Nephron progenitor cell (in vitro differentiated cells): ENCODE measurements at places on chromosomes 2 and 18.

GRCh38 chr2:26578581-26578980, 62.6 kb downstream of the CIB4 start:
- no peak for DNase-seq

DNA sequence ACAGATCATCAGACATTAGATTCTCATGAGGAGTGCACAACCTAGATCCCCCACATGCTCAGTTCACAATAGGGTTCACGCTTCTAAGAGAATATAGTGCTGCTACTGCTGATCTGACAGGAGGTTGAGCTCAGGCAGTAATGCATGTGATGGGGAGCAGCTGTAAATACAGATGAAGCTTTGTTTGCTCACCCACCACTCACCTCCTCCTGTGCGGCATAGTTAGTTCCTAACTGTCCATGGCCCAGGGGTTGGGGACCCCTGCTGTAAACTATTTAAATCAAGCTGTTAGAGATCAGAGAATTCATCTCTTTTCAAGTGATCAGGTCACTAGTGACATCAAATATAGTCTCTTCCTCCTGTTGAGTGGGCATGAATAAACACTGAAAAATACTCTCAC, 88.8 kb upstream of the ACVR2A start:
- no peak for DNase-seq

GRCh38 chr2:240145461-240145860, 5.0 kb upstream of the OTOS start:
- no peak for DNase-seq

- no peak for DNase-seq
These were observed 73.3 kb downstream of the LONRF2 start for GRCh38 chr2:100248971-100249370.

- DNase-seq = no peak
These were observed 60.6 kb upstream of the ATP8B1 start for GRCh38 chr18:57863706-57864105.

DNA sequence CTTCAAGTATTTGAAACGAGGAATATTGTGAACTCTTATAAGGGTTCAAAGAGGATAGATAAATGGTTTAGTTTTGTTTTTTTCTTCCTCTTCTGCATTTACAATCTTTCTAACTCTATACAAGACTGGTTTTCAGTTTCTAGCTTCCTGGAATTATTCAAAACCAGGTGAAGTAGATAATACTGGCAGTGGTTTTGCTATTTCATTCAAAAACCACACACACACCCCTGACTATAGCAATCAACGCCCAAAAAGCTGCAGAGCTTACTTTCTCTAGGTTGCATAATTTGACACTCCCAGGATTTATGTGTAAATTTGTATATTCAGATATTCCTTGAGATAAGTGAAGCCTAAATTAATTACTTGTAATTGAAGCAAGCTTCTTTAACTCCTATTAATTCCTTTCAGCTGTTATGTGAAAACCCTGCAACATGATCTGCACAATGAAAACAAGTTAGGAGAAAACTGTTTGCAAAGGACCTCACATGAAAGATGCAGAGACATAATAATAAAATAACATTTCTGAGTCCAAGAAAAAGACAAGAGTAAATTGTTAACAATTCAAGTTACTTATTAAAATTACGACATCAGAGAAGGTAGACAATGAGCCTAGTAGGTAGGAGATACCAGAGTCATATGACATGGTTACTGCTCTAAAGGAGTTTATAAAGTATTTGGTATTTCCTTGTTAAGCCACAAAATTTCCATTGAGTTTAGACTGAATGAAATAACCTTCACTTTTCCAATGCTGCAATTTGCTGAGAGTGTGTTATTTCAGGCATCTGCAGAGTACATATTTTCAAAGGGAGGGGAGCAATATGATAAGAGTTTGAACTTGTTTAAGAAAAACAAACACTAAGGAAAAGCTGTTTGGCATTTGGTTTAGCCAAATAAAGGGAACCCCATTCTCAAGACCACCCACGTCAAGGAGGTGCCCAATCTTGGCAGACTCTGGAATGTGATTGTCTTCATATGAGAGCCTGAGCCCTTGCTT, 1.6 kb upstream of the NFE2L2 start:
- no peak for DNase-seq

- no peak for DNase-seq
These were observed 298.0 kb downstream of the DSEL start for GRCh38 chr18:67218556-67218955.

DNA sequence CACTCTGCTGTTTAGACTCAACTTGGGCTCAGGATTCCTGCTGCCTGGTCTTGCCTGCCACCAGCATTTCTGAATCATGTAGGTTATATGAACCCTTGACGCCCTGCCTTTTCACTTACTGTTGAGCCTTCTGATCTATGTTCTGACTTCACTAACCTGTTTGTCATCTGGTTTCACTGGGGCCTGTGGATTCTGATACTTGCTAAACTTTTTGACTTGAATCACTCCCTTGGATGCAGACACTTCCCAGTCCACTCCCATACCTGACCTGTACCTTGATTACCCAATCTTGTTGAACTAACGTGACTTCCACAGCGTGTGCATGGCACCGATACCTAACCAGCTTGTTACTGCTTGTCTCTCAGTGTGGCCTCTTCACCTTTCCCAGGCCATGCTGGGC, 35.6 kb upstream of the SPAG16 start:
- DNase-seq = no peak

DNA sequence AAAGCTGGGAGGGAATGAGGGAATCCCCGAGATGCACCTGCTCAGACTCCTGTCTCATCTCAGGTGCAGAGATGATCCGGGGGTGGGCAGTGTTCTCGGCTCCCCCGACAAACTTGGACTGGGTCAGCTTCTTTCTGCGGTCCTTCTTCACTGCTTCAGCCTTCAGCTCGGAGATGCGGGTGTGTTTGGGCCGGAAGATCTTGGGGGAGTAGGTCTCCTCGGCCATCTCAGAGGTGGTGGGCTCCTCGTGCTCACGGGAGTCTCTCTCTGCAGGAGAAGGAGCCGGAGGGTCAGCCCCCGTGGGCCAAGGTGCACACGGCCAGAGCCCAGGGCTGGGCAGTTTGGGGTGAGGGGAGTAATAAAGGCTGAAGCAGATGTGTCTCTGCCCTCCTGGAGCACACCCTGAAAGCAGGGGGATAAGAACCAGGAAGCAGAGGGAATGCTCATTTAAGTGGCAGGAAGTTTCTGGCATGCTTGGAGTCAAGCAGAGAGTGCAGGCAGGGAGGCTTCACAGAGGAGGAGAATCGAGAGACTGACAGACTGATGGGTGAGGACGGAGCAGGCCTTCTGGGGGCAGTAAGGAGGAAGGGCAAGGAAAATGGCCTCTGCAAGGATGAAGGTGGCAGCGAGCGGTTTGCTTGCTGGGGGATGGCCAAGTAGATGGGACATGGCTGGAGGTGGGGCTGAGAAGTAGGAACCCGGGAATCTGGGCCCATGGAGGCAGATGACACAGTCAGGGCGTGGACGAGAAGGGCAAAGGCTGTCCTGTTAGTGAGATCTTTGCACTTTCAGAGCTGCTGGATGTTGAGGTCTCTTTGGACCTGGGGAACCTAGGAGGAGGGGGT, 16.3 kb downstream of the IGFBP5 start:
- no peak for DNase-seq

DNA sequence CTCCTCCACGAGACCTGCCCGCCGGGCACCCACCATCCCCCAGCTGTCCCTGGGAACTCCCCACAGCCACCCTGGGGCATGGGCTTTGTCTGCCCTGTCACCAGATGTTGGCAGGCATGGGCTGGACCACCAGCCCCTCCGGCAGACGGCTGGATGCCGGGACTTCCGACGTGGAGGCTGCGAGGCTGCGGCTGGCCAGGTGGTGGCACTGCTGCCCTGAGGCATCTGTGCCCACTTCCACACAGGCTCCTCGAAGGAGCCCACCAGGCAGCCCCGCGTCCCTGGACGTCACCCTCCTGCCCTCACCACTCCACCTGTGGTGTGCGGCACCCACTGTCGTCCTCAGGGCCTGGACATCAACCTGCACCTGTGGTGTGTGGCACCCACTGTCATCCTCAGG, 319.9 kb upstream of the SALL3 start:
- DNase-seq = peak; percentile 61

DNA sequence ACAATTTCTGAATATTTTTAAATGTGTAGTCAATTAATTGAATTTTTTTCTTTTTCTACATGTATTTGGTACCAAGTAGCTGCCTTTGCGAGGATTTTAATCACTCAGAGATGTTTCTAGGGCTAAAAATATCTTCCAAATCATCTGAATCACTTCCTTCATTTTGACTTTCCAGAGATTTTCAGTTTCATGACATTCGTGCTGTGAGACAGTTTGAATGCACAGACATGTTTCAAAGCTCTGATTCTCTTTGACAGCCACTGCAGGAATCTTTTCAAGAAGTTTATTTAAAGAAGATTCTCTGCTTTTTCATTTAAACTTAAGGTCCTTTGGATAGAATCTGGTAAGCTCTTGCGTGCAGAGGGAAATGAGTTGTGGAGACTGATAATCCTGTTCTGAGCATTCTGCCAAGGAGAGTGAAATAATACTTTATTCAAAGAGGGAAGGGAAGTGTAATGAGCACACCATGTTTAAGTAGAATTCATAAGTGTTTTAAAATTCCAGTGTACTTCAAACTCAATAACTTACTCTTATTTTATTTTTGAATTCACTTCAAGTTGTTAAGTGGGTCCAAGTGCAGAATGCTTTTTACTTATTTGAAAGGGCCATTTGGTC, 9.7 kb downstream of the CYBRD1 start:
- DNase-seq = no peak

DNA sequence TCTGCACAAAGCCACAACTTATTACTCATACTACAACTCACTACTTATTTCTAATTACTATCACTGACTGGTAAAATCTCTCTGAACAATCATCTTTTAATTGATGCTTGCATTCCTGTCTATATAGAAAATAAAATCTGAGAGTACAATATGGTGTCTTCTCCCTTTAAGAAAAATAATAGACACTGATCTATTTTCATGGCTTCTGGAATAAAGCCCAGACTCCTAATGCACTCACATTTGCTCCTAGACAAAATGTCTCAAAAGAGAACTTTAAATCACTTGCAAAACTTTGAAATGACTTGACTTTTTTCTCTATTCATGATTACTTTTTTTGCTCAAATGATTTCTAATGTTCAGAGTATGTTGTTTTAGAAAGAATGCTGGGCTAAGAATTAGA, 28.7 kb downstream of the ESCO1 start:
- no peak for DNase-seq

DNA sequence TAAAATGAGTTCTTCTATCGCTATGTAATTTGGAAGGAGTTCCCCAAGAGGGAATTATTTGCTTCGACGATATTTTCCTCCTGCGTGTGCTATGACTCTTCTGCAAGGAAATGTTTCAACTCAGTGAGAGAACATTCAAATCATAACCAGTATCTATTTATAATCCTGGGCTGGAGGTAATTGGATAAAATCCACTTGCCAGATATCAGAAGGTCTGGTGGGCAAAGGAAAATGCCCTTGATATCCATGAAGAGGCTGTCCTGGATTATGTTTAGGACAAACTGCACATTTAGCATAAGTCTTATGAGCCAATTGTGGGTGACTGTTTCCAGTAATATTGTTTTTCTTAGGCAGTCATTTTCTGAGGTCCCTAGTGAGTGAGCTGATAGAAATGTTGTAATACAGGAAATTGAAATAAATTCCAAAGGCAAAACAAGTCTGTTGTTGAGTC, 17.7 kb downstream of the RPIA start:
- no peak for DNase-seq
